ENCODE measurements at places on chromosomes 7 and 10.

DNA sequence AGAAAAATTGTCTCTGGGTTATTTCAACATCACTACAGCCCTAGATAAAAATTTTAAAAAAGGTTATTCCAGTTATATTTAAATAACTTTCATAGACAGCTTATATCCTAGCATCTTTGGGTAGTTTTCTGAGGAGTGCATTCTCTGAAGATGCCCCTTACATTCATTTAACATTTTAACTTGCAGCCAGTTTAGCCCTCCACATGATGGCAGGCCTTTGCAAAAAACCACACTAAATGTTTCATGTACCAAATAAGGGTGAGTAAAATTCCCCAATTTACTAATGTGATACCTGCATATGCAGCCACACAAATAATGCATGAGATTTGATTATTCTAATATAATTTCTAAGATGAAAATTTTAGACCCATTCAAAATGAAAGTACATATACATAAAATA, 108.4 kb upstream of the ZWINT start:
- no peak for DNase-seq

GRCh38 chr10:3037182-3037581, 30.2 kb upstream of the PFKP start:
- no peak for DNase-seq

DNA sequence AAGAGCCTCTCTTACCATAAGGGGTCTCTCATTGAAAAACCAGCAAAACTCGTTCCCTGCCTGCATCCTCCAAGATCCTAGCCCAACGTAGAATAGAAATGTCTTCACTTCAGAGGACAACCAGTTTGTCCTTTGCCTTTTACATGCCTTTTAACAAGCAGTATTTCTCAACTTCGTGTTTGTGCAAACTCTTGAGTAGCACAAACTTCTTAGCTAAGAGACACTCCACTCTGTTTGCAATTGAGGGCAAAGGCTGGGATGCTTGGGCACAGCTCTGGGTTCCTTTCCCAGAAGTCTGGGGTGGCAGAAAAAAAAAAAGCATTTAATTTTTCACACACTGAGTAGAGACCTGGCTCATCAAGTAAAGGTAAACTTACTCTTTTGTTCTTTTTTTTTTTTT, 19.5 kb upstream of the KCTD7 start:
- DNase-seq = no peak

- no peak for DNase-seq
Measured at GRCh38 chr7:18590241-18590640, 94.7 kb downstream of the HDAC9 start.

GRCh38 chr7:153081496-153081895, 321.9 kb downstream of the ACTR3B start:
- DNase-seq = no peak

DNA sequence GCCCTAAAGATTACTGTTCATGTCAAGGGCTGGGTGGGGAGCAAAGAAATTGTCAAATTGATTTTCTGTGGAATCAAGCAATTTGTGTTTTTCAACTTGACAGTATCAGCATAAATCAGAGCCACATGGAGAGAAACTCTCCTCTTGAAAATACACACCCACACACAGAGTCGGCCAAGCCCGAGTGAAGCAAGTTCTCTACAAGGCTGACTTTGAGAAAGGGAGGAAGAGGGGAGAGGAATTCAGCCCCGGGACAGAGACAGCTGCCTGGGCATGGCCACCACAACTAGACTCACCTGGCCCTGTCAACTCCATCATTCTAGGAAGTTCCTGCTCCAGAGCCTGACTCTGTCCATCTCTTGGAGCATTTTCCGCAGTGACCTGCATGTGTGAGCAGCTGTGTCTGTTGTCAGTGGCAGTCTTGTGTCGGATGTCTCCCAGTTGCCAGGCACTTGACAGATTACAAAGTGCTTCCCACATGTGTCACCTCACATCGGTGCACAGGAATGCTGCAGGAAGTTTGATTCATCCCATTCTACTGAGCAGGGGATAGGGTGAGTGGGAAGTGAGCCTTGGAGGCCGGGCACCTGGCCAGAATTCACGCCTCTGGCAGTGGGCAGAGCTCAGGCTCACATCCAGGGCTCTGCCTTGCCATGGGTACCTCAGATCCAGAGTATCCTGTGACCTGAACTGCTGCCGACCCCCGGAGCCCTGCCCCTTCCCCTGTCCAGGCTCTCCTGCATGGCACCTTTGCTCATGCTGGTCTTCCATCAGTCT, 37.9 kb downstream of the ADAM12 start:
- DNase-seq = no peak

DNA sequence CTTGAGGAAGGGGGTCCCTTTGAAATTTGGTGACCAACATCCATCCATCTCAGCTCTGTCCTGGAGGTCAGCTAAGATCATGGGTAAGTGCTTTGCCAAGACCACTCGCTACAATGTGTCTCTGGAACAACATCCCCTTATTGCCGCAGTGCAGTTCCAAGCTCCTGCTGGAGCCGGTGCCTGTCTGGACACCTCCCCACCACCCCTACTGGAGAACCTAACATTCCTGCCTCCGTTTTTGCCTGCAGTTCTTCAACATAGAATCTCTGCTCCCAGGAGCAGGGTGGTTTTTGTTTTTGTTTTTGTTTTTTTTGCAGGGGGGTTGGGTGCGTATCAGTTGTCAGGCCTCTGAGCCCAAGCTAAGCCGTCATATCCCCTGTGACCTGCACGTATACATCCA, 51.2 kb upstream of the FXYD4 start:
- no peak for DNase-seq

- DNase-seq = no peak
Measured at GRCh38 chr10:127576740-127577161, 27.6 kb downstream of the NPS start.

DNA sequence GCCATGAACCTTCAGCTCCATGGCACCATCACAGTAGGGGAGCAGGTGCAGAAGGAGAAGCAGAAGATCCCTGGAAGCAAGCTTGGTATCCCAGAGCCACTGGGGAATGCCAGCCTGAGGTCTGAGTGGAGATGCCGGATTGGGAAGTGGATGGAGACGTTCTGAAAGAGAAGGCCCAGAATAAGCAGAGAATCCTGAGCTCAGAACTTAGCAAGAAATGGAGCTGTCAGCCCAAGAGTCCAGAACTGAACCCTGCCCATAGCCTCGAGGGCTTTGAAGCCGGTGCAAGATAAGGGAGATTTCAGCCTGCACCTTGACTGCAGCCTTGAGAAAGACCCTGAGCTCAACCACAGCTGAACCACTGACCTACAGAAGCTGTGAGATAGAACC, 13.9 kb upstream of the GDF10 start:
- no peak for DNase-seq

DNA sequence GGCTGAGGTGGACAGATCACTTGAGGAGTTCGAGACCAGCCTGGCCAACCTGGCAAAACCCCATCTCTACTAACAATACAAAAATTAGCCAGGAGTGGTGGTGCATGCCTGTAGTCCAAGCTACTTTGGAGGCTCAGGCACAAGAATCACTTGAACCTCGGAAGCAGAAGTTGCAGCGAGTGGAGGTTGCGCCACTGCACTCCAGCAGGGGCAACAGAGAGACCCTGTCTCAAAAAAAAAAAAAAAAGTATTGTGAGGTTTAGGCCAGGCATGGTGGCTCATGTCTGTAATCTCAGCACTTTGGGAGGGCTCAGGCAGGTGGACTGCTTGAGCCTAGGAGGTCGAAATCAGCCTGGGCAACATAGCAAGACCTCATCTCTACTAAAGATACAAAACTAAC, 16.0 kb downstream of the TET1 start:
- DNase-seq = no peak

DNA sequence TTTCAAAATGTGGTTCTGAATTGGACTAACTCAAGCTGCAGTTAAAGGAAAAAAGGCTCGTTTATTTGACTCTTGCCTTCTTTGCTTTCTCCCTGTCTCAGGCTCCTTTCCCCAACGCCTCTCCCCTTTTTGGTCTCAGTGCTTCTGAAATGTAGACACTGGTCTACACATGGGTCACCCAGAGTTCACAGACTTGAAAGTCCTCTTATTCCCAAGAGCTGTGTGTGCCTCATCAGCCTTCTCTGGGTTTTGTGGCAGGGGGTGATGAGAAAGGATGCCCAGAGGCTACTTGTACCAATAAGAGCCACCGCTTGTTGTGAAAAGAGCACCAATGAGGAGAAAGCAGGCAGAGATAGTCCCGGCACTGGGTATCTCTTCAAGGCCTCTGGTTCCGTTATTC, 125.7 kb downstream of the BICC1 start:
- no peak for DNase-seq

DNA sequence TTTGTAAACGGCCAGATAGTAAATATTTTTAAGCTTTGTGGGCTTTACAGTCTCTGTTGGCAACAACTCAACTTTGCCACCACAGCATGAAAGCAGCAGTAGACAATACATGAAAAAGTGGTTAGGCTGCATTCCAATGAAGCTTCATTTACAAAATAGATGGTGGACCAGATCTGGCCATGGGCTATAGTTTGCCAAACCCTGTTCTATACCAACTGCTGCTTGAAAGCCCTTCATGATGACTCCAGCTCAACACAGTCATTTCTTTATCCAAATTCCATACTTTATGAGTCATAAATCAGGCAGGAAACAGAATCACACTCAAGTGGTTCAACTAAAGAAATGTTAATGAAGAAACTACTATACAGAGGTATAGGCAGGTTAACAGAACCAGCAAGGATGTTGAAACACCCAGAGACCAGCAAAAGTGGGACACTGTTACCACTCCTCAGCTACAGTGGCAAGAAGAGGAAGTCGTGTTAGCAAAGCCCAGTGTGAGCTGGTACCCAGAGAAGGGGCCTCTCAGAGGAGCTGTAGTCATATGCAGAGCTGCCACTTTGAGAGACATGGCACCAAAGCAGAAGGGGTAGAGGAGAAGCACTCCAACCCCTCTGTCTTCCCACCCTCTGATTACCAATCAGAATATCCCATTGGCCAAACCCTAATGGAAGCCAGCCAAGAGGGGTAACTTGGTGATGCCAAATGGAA, 72.5 kb downstream of the PRLHR start:
- no peak for DNase-seq

GRCh38 chr10:119803264-119803663, 69.4 kb downstream of the MCMBP start:
- DNase-seq = no peak

DNA sequence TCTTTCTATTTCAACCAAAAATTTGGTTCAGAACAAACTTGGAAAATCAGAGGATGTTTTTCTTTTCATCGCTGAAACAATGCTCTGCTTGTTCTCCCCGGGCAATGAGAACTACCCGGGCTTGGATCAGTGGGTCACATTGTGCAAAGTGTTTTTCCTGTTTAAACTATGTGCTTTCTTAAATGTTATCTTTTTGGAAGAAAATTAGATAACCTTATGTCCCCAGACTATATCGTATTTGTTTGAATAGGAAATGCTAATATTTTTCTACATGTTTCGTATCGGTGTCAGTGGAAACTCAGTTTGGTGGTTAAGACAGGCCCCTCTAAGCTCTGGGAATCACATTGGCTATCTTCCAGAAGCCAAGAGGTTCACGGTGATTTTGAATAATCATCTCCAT, 319.5 kb upstream of the NFE2L3 start:
- no peak for DNase-seq

GRCh38 chr10:48249004-48249762, 25.3 kb downstream of the FRMPD2 start:
- DNase-seq = no peak

- no peak for DNase-seq
Measured at GRCh38 chr10:97509120-97509680, 10.5 kb downstream of the UBTD1 start.
